Activated T-helper 1 cell treated with anti-CD3 and anti-CD28 coated beads, Interleukin-2, amount 50 U/mL, for 16 hours (primary cell): ENCODE measurements at places on chromosomes 16 and 17.

- DNase-seq = no peak
Measured at GRCh38 chr17:83179374-83179773, 100.0 kb downstream of the METRNL start.

DNA sequence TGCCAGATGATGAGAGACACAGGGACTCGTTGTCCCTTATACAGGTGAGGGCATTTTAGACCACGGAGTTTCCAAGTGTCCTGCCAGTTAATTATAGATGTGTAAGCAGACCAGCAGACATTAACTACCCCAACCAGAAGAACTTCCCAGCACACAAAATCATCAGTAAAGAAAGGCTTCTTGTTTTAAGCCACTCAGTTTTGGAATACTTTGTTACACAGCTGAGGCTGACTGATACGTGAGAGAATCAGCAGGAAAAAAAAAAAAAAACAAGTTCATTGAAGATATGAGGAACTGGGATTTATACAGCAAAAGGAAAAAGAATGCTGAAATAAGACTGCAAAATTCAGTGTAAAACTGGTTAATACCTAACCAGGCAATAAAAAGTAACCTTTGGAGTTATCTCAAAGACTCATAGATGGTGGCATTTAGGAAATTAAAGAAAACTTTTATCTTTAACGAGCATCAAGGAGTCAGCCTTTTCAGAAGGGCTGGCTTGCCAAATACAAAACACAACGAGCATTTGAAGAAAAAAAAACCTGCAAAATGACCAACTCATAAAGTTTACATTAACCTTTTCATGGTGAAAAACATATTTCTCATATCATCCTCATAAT is 28.1 kb downstream of the TMEM238L start:
- DNase-seq = no peak

- DNase-seq = no peak
Measured at GRCh38 chr16:66924527-66925321, 611 bp downstream of the RRAD start.

- DNase-seq = no peak
Measured at GRCh38 chr17:1375615-1376014, 24.4 kb downstream of the YWHAE start.

DNA sequence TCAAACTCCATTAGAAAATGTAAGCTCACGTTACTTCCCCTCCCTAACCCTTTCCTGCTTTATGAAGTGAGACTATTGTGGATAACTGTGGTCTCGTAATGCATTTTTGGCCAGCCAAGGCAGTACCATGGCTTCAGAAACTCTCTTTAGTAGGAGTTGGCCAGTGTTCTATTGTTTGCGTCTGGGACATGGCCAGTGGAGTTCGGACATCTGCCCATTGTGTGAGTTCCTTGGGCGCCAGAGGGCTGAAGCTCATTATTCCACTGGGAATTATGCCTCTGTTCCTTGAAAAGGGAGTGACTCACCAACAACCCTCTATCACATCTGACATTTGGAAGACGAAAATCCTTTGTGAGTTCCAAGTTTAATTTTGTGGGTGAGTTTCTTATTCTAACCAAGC is 319.5 kb upstream of the SOX9 start:
- no peak for DNase-seq

- no peak for DNase-seq
Measured at GRCh38 chr16:35196313-35196712, 1736.9 kb downstream of the TP53TG3F start.

GRCh38 chr17:9897372-9897968 is 7.6 kb downstream of the RCVRN start:
- DNase-seq = no peak

DNA sequence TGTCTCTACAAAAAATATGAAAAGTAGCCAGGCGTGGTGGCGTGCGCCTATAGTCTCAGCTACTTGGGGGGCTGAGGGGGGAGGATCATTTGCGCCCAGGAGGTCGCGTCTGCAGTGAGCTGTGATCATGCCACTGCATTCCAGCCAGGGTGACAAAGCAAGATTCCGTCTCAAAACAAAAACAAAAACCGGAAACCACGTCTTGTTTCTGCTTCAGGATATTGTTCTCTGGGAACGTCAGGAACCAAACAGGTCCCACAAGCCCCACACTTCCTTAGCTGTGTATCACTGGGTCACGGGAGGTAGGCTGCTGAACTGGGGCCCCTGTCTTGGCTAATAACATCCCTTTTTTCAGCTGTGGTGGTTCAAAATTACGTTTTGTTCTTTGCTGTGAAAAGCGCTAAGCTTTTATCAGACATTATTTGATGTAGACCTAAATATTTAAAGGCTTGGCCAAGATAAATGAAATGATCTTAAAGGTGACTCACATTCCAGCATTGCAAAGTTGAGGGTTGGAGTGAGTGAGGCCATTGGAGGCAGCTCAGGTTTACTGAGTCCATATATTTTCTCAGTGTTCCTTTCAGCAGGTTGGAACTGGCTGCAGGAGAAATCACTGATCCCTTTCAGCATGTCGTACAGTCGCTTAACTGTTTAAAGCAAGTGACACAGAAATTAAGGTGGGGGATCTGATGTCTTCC is 16.4 kb upstream of the SEC14L1 start:
- no peak for DNase-seq

DNA sequence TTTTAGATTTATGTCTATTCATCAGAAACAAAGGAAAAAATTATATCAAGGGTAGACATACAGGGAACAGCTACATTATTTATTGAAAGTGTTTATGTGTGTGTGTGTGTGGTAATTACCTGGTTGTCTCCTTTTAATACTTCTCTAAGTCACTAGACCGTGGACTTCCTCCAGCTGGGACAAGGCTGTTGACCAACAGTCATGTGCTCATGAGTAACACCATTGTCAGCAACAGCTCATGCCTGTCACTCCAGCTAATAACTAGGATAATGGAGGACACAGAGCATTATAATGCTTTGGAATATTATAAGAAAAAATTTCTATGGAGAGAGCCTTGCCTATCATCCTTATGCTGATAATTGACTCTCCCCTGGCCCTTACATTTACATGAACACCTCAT is 125.3 kb upstream of the SALL1 start:
- DNase-seq = no peak

- DNase-seq = no peak
Measured at GRCh38 chr17:7839190-7839875, 5.3 kb downstream of the KDM6B start.

DNA sequence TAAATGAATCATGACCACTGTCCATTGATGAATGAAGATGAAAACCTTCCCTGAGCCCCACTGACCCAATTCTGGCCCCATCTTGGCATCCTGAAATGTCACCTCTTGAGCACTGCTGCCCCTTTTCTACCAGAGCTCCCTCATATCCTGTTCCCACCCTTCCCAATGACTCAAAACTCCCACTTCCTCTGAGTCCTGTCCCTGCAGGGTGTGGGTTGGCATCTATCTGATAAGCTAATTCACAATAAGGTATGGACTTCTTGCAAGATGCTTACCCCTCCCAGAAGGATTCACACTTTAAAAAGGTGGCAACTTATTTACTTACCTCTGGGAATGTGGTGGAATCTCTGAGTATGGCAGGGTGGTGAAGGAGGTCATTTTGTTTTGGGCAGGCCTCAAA is 13.3 kb upstream of the CSNK2A2 start:
- DNase-seq = no peak

GRCh38 chr16:60041671-60042070 is 1307.6 kb upstream of the GOT2 start:
- DNase-seq = no peak

- DNase-seq = no peak
Measured at GRCh38 chr16:29675811-29676643, 3.0 kb upstream of the QPRT start.

DNA sequence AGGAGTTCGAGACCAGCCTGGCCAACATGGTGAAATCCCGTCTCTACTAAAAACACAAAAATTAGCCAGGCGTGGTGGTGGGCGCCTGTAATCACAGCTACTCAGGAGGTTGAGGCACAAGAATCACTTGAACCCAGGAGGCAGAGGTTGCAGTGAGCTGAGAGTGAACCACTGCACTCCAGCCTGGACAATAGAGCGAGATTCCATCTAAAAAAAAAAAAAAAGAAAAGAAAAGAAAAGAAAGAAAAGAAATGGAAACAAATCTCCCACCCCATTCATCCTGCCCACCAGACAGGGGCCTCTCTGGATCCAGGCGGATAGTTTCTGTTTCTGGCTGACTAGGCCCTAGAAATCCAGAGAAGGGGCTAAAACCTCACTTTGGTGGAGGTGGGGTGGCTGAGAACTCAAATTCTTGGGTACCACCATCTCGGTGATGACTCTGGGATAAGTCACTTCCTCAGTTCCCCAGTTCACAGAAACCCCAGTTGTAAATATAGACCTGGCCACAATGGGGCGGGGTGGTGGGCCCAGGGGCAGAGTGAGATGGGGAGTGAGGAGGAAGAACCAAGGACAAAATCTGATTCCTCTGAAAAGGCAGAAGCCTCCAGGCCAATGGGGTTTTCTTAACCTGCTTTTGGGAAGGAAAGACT is 22.2 kb downstream of the SOCS1 start:
- DNase-seq = no peak

GRCh38 chr16:62170642-62171041 is 134.4 kb upstream of the CDH8 start:
- no peak for DNase-seq

DNA sequence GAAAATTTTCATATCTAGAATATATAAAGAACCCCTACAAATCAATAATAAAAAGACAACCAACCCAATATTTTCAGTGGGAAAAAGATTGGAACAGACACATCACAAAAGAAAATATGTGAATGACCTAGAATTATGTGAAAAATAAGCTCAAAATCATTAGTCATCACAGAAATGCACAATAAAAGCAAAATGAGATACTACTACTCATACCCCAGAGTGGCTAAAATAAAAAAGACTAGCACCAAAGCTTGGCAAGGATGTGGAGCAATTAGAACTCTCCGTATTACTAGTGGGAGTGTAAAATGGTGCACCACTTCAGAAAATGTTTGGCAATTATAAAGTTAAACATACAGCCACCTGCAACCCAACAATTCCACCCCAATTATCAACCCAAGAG is 48.0 kb upstream of the CDH5 start:
- no peak for DNase-seq

DNA sequence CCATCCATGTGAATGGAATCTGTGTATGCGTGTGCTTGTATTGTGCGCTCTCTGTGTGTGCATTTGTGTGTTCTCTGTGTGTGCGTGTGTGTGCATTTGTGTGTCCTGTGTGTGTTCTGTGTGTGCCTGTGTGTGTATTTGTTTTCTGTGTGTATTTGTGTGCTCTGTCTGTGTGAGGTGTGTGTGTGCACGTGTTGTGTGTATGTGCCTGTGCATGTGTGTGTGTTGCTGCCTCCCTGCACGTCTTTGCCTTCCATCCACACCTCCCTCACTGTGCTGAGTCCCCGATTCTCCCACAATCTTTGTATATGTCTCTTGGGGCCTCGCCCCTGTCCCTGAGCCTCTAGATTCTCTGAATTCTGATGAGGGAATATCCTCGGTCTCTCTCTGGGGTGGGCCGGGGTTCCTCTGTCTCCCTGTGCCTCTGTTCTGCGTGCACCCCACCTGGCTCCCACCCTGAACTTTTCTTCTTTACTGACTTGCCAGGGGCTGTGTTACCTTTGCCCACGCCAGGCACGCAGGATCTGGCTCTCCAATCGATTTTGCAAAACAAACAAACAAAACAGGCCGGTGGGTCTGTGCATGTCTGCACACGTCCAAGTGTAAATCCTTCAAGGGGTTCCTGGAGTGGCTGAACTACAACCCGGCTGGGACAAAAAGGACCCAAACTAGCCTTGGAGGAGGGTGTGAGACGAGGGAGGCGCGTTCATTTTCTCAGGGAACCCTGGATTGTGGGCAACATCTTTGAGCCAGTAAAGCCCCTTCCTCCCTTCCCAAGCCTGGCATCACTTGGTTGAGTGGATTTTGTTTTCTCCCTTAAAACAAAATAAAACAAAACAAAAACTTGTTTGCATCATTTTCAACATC is 8.1 kb upstream of the FOXF1 start:
- DNase-seq = no peak

- no peak for DNase-seq
Measured at GRCh38 chr17:27245230-27245696, 48.7 kb upstream of the WSB1 start.

- no peak for DNase-seq
Measured at GRCh38 chr17:32126325-32126724, 16.0 kb upstream of the RHOT1 start.
